ENCODE measurements at places on chromosomes 1 and 21.

GRCh38 chr1:236890152-236891056 is 95.3 kb downstream of the MTR start:
- DNase-seq, result no peak

- DNase-seq, result no peak
These were observed 64.3 kb upstream of the ZC3H12A start for GRCh38 chr1:37410105-37410504.

GRCh38 chr1:157566484-157567300 is 14.4 kb upstream of the FCRL5 start:
- no peak for DNase-seq

DNA sequence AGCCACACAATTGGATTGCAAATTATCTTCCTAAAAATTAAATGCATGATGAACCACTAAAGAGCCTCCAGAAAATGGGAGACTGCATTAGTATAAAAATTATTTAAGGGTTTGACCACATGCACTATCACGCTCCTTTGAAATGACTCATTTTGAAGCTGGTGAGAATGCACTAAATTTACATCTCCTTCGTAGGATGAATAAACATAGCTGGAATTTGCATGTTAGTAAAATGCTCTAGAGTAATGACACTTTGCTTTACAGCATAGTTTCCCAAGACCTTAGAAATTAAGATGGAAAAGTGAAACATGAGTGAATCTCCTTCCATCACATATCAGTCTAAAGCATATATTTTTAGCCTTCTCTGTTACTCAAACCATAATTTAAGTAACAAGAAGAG is 2.4 kb downstream of the PLPPR4 start:
- no peak for DNase-seq

- DNase-seq, result no peak
These were observed 26.2 kb downstream of the UCK2 start for GRCh38 chr1:165853528-165854075.

DNA sequence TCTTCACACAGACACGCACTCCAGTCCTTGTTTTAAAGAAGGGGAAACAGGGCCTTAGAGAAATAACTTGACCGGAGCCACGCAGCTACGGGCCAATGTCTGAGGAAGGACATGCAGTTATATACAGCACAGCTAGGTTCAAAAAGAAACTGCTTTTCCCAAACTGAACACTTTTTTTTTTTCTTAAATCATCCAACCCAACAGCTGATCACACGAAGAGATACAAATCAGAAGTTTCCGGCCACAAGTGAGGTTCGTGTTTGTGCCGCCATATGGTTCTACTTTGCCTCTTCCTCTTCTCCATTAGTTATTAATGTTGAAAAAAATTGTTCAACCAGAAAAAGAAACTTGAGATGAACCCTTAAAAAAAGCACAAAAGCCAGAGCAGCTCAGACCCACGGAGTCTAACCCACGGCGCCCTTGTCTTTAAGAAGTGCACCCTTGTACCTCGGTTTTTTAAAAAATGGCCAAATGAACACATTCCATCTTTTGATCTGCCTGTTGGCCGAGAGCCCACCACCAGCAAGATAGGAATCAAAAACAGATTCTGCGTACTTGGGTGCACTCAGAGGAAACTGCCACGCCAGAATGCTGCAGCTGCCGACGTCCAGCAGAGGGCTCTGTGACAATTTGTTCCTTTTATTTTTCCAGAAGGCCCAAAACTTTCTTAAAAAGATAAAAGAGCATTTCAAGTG is 78.9 kb downstream of the SLC66A1 start:
- DNase-seq, result peak; percentile 52

- no peak for DNase-seq
These were observed 6.7 kb downstream of the ROR1 start for GRCh38 chr1:63780565-63780964.

DNA sequence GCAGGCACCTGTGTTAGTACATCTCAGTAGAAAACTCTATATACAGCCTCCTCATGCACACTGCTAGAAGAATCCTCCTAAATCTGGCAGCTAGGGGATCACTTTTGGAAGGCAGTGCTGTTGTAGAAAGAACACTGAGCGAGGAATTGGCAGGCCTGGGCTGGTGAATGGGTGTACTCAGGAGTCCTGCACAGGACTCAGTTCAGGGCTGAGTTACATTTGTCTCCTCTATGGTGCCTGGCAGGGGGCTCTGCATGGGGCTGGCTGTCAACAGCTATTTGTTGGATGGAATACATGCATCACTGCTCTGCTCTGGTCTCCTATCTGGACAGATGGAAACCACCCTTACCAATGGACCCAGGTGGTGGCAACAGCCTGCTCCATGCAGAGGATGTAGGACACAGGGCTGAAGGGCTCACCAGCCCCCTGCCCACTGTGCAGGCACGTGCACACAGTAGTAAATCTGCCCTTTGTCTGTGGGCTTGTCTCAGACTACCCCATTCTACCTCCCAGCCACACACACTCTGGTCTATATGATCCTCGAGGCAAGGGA is 74.2 kb downstream of the LRIG2 start:
- no peak for DNase-seq

- peak; percentile 21 for DNase-seq
These were observed 56.0 kb upstream of the ABCG1 start for GRCh38 chr21:42162831-42163510.

- DNase-seq, result peak; percentile 91
These were observed 3.1 kb upstream of the P3R3URF start for GRCh38 chr1:46179138-46180081.

DNA sequence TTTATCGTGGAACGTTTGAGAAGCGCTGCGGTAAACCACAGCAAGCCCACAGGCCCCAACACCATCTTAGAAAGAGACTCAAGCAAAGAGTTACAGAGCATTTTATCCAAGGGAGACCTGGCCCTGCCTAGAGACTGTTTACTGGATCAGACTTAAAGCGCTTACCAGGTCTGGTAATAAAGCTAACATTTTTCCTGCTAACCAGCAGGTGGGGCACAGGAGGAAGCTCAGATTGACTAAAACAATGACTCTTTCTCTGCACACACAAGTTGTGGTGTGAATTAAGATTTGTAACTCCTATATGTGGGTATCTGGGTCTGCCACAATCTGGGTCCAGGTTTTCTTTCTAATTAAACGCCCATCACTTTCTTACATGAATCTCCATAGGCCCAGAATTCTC is 136.5 kb upstream of the ETS2 start:
- peak; percentile 56 for DNase-seq

DNA sequence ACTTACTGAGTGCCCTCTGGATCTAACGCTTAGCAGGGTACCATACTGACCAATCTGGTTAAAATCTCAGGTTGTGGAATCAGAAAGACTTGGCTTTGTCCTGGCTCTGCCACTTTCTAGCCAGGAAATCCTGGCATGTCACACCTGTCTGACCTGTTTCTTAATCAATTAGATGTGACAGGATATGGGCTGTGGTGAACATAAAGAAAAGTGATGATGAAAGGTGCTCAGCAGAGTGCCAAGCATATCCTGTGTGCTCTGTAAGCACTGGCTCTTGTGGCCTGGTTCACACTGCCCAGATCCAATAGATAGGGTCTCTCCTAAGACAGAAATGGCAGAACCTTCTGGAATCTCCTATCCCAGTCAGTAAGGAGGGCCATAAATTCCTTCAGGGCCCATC is 53.9 kb downstream of the PHC2 start:
- no peak for DNase-seq

DNA sequence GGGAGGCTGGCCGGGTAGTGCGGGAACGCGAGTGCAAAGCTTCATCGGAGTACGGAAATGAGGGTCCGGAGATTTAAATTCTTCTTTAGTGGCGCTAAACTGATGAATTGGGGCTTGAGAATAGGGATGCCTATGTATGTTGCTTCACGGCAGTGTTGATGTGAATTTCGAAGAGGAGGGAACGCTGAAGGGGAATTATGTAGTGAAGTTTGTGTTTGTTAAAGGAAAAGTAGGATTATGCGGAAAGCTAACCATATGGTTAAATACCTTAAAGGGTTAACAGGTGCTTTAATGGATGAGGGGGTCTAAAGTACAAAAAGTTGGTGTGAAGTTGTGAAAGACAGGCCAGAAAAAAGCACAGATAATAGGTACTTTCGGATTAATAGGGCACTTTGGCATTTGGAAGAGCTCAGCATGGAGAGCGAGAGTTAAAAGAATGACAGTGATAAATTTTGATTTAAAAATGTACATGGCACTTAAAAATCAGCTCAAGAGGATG is 1.4 kb downstream of the HS2ST1 start:
- DNase-seq, result no peak

DNA sequence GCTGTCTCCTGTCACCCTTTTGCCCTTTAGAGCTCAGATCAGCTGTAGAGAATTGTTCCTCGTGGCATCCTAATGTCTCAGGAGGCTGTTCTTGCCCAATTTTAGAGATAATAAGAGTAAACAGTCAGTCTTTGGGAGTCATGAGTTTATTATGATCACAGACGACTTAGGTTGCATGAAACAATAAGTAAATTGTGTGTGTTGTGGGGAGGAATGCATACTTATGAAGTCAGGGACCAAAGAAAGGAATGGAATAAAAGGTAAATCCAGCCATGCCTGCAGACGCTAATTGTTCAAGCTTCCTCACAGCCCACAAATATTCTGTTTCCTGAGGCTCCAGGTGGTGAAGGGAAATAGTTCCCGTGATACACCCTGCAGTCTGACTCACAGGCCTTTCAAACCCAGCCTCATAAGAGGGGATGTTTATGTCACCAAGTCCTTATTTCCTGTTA is 897 bp downstream of the EPHX4 start:
- DNase-seq, result peak; percentile 88

DNA sequence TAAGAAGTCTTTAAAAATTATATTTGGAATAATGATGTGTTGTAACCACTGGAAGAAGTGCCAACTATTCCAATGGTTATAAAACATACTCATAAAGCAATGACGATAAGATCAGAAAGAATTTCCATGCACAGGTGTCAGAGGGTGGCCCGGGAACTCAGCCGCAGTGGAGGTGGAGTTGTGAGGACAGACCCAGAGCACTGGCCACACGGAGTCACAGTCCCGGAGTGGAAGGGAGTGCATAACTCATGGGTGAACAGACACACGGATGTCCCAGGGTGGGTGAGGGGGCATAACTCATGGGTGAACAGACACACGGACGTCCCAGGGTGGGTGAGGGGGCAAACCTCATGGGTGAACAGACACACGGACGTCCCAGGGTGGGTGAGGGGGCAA is 2.5 kb downstream of the KRTAP10-4 start:
- DNase-seq, result no peak

- peak; percentile 42 for DNase-seq
These were observed 6.4 kb downstream of the NUAK2 start for GRCh38 chr1:205315008-205315618.

DNA sequence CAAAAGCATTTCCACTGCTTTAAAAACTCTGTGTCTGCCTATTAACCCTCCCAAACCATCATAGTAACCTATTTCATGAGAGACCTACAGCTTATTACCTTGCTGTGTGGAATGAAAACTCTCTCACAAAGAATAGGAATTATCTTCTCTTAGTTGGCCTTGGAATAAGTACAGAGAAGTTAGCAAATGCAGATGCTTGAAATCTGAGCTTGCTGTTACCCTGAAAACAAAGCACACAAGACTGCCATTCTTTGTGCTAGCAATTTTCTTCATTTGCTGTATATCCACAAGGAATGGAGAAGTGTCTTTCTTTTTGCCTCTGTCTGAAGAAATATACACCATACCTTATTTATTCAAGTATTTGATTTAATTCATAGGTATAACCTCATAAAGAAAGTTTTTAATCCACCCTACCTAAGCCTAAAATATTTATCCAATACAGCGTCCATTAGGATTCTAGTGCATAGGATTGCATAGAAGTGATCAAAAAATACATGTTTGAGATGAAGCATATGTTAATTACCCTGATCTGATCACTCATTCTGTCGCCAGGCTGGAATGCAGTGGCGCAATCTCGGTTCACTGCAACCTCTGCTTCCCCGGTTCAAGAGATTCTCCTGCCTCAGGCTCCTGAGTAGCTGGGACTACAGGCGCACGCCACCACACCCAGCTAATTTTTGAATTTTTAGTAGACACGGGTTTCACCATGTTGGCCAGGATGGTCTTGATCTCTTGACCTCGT is 451.1 kb downstream of the LTN1 start:
- DNase-seq, result no peak

DNA sequence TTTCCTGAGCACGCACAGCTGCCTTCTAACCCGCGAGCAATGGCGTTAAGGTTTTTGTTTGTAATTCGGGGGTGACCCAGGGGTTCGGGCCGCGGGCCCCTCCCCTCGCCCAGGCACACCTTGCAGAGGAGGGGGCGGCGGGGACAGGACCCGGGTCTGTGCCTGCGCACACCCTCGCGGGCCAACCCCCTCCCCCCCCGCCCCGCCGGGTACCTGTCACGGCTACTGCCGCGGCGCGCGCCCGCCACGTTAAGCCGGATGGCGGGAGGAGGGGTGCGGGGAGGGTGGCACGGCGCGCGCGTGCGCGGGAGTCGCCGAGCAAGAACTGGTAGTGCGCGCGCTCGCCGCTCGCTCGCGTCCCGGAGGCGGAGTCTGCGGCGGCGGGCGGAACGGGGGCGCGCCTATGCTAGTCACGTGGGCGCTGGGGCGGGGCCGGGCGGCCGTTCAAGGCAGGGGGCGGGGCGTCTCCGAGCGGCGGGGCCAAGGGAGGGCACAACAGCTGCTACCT is at the start of gene TPTE:
TPTE (plus strand) TSS at position 493 of the 508 bp plus-strand sequence. CDS start 17,141 bp downstream, outside the sequence.
- no peak for DNase-seq

GRCh38 chr1:109906160-109906838 is 4.3 kb upstream of the CSF1 start:
- DNase-seq, result peak; percentile 38
